PC-9 (cell line): ENCODE measurements at places on chromosomes 6 and 20. TPM values are rescaled to one million over a fixed set of nuclear protein-coding genes. Genes with fewer than 3 reads are reported as not detected.

- DNase-seq, result no peak
- H3K36me3 ChIP-seq, result no peaks in the 10 kb centered on the region
- no peak overlapping the region for H3K4me3 ChIP-seq
- H3K27ac ChIP-seq, result peak overlapping the region; percentile 100
These were observed 9.8 kb downstream of the FOXQ1 start for GRCh38 chr6:1321738-1322137.

DNA sequence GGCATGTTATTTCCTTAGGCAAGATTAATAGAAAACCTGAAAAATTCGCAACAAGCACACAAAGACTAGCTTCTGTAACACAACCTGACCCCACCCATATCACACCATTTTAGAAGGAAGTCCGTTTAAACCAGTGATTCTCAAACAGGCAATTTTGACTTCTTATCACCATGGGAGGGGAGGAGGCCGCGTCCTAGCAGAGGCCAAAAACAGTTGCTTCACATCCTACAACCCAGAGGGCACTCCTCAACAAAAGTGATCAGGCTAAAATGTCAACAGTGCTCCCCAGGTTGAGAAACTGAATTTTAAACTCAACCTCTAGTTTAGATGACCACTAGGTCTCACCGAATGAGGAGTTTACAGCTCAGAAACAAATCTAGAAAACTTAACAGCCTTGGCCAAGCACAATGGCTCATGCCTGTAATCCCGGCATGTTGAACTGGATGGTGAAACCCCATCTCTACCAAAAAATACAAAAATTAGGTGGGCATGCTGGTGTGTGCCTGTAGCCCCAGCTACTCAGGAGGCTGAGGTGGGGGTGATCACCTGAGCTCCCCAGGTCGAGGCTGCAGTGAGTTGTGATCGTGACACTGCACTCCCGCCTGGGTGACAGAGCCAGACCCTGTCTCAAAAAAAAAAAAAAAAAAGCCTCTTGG lies 3.4 kb downstream of the SNX5 start:
- peaks cover 16% of the 10 kb centered on the region; the same call in 1 of the 2 replicates for H3K36me3 ChIP-seq
- DNase-seq, result no peak
- peak overlapping the region; percentile 96; the same call in 1 of the 2 replicates for H3K4me3 ChIP-seq

GRCh38 chr6:51386347-51386836 lies 567.7 kb downstream of the TFAP2B start:
- no peaks in the 10 kb centered on the region for H3K36me3 ChIP-seq
- H3K27ac ChIP-seq, result no peak overlapping the region
- H3K27me3 ChIP-seq, result no peaks in the 10 kb centered on the region
- H3K4me3 ChIP-seq, result no peak overlapping the region

The RPS6KA2 gene
- total RNA-seq, result 18.5 and 20.6 TPM in 2 replicates

DNA sequence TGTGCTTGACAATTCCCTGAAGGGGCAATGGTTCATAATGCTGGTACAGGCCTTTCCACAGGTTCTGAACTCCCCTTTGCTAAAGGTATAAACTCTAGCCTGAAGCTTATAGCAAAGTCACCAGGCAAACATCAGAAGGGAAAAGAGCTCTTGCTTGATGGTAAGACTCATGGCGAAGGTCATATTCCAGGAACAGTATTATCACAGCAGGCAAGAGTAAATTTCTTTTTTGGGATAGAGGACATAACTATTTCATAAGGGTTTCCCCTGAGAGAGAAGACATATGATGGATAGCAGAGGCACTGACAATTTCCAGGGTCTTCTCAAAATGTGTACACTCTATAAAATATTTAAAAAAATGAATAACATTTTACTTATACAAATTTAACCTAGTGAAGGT lies 86.8 kb downstream of the PRKN start:
- no peak overlapping the region for H3K4me3 ChIP-seq
- no peaks in the 10 kb centered on the region for H3K4me1 ChIP-seq
- no peak overlapping the region for H3K27ac ChIP-seq
- peaks cover 18% of the 10 kb centered on the region; the same call in 1 of the 2 replicates for H3K27me3 ChIP-seq
- H3K36me3 ChIP-seq, result no peaks in the 10 kb centered on the region
